ENCODE measurements at places on chromosomes 11 and 22. TPM values are rescaled to one million over a fixed set of nuclear protein-coding genes. Genes with fewer than 3 reads are reported as not detected.
A peak's percentile ranks its signal among the peaks of the same experiment; 100 is the strongest.

OVOL1 gene
- not detected for total RNA-seq

DNA sequence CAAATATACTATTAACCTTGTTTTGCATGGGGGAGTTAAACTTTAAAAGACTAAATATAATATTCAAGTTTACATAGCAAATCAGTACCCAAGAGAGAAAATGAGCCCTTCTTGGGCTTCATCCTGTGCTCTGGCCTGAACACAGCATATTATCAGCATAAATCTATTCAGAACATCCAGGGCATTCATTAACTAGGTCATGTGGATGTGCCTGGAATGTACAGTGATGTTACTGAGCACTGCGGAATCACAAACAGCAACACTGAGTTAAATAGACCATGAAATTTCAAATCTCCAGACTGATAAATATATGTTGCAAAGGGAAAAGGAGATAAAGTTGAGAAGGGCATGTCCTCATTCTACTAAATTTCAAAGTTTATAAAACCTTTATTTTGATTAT lies 426.4 kb downstream of the AASDHPPT start:
- H3K4me3 ChIP-seq: no peak overlapping the region

DNA sequence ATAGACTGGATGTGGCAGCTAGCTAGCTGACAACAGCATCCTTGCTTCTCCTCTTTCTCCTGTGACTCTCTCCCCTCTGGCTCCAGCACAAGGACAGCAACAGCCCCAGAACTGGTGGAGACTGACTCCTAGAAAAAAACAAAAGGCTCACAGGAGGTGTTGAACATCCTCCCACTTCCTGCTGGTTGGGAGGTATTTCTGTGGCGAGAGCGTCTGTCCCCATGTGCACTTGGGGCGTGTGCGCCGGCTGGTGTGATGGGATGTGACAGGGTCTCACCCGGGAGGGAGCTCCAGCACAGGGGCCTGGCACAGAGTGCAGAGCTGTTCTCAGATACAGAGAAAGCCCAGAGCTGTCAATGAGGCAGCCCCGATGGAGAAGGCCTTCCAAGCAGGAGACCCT lies 107.2 kb upstream of the E2F8 start:
- no peak for DNase-seq
- no peak overlapping the region for H3K27ac ChIP-seq
- peaks cover 18% of the 10 kb centered on the region for H3K4me1 ChIP-seq
- no peak overlapping the region for H3K4me3 ChIP-seq
- H3K27me3 ChIP-seq: peaks cover 72% of the 10 kb centered on the region

DNA sequence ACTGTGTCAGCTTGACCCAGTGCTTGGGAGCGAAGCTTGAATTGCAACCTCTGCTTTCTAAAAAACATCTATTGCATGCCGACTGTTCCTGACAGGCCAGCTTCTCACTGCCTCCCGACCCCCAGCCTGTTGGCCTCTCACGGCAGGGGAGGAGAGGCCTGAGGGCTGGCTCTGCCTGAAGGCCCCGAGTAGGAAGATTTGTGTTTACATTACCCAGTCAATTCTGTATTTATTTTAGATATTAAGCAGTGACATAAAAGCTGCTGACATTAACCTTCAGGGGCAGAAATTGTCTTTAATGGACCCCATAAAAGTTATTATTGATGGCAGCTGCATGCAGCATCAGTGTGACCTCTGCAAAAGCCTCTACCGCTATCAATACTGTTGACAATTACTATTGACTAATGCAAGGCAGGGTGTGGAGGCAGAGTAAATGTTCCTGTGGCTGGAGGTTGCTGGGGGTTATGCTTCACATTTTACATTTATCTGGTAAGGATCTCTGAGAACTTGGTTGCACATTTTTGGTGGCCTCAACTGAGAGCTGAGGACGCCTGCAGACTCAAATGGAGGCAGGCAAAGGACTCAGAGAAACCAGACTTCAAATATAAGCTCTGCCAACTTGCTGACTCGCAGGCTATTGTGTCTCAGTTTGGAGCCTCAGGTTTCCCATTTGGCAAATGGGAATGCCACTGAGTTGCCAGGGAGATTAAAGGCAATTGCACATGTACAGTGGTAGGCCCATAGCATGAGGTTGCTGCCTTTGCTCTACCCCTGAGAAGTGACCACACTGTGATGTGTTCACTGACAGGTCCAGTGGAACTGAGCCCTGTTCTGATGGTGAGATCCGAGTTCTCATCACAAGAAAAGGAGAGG lies 380.5 kb downstream of the TENM4 start:
- no peaks in the 10 kb centered on the region for H3K27me3 ChIP-seq
- peaks cover 49% of the 10 kb centered on the region for H3K4me1 ChIP-seq
- no peaks in the 10 kb centered on the region for H3K36me3 ChIP-seq
- no peak for DNase-seq
- no peak overlapping the region for H3K4me3 ChIP-seq

- peaks cover 3% of the 10 kb centered on the region for H3K27me3 ChIP-seq
- no peak for DNase-seq
- H3K27ac ChIP-seq: peak overlapping the region; percentile 85
- H3K4me3 ChIP-seq: peak overlapping the region; percentile 97
- peaks cover 26% of the 10 kb centered on the region for H3K36me3 ChIP-seq
Measured at GRCh38 chr11:59614277-59615119, 1.1 kb downstream of the OSBP start.

Data from HFFc6 (cell line).